ENCODE measurements at places on chromosomes 16 and 17. TPM values are rescaled to one million over a fixed set of nuclear protein-coding genes. Genes with fewer than 3 reads are reported as not detected.
A peak's percentile ranks its signal among the peaks of the same experiment; 100 is the strongest.

TBCD gene
- 79.1 TPM for total RNA-seq

- H3K27ac ChIP-seq = no peak overlapping the region
- H3K27me3 ChIP-seq = no peaks in the 10 kb centered on the region
- H3K36me3 ChIP-seq = no peaks in the 10 kb centered on the region
- DNase-seq = no peak
- no peaks in the 10 kb centered on the region for H3K4me1 ChIP-seq
These were observed 5.8 kb downstream of the PMFBP1 start for GRCh38 chr16:72166151-72166550.

DNA sequence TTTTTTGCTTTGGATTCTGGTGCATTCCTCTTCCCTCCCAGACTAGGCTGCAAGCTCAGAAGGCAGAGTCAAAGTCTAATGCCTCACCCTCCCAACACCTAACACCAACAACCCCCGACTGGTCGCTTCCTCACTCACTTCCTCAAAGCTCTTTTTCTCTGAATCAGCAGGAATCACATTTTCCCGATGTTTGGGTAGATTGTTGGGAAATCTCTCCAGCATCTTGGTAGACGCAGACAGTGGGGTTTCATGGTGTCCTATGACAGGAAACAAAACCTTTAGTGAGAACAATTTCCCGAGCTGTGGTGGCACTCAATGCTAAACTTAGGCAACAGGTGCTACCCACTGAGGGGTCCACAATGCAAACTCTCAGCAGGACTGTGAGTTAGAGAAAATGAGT is 39.9 kb upstream of the ICAM2 start:
- no peaks in the 10 kb centered on the region for H3K27me3 ChIP-seq
- H3K27ac ChIP-seq = peak overlapping the region; percentile 1
- H3K4me1 ChIP-seq = peaks cover 83% of the 10 kb centered on the region
- no peak for DNase-seq
- peaks cover 43% of the 10 kb centered on the region for H3K36me3 ChIP-seq

DNA sequence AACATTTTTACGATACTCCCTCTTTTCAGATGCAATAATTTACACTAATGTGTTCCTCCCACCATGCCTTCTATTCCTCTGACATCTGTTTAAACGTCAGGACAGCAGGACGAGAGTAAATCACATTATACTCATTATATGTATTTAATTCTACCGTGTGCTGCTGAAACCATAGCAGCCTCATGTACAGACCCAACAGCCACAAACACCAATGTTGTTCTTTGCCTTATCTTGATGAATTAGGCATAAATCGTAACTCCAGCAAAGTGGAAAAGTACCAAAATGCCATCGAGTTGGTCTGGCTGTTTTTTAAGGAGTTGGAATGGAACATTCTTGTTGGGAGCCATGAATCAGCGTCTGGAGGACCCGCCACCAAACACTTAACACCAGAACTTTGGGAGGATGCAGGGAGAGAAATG is 82.9 kb upstream of the FOXF1 start:
- H3K4me3 ChIP-seq = no peak overlapping the region
- no peaks in the 10 kb centered on the region for H3K27me3 ChIP-seq
- H3K36me3 ChIP-seq = no peaks in the 10 kb centered on the region
- no peak overlapping the region for H3K27ac ChIP-seq

MEOX1 gene
- 0.86 TPM for total RNA-seq

DNA sequence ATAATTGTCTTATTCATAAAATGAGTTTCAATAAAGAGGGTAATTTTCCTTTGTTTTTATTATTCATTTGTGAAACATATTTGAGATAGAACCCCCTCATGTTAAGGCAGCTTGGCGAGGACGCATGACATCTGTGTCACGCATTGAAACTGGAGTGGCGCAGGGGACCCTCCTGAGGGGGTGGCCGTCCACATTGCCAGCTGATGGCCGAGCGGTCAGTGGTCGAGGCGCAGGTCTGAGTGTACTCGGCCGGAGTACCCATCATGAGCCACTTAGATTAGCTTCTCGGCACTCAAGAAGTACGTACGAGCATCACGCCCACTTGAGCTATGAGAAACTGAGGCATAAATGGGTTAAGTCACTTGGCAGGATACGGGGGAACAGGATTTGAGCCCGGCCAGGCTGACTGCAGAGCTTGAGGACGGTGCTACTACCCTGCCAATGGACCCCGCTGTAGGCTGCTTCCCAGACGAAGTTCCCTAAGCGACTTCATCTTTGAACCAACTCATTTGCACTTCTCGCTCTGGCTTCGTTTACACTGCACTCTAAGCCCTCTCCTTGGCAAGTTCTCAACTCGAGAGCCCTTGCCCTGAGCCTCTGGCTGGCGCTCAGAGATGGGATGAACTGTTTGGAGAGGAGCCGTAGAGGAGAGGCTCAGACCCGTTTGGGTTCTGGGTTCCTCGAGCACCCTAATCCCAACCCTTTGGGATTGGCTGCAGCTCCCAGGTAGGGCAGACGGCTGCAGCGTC is 91.8 kb downstream of the SDK2 start:
- DNase-seq = no peak
- H3K27me3 ChIP-seq = no peaks in the 10 kb centered on the region
- H3K36me3 ChIP-seq = no peaks in the 10 kb centered on the region
- no peak overlapping the region for H3K4me3 ChIP-seq
- H3K4me1 ChIP-seq = no peaks in the 10 kb centered on the region

- no peaks in the 10 kb centered on the region for H3K4me1 ChIP-seq
- H3K27ac ChIP-seq = no peak overlapping the region
- no peak for DNase-seq
- H3K36me3 ChIP-seq = no peaks in the 10 kb centered on the region
These were observed 96.0 kb downstream of the TOX3 start for GRCh38 chr16:52450916-52451315.

- H3K27ac ChIP-seq = no peak overlapping the region
- no peak overlapping the region for H3K4me3 ChIP-seq
- no peaks in the 10 kb centered on the region for H3K4me1 ChIP-seq
- peaks cover 13% of the 10 kb centered on the region for H3K36me3 ChIP-seq
- no peak for DNase-seq
These were observed 5.7 kb downstream of the PRSS53 start for GRCh38 chr16:31083081-31083480.

DNA sequence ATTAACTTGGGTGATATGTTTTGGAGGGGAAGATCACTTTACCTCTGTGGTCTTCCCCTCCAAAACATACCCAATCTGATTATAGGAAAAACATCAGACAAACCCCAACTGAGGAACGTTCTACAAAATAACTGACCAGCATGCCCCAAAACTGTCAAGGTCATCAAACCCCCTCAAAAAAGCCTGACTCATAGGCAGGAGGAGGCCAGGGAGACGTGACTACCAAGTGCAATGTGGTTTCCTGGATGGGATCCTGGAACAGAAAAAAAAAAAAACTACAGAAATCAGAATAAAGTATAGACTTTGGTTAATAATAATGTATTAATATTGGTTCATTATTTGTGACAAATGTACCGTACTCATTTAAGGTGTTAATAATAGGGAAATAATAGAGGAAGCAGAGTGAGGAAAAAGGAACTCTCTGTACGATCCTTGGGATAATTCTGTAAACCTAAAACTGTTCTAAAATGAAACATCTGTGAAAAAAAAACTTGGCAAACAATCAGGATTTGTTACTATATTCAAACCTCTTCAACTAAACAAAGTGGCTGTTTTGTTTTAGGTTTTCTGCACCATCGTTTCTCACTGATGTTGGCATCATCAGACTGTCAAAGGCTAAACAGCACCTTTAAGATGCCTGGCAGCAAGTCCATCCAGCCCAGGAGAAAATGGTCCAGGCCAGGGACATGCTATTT is 266.7 kb upstream of the SDK2 start:
- no peak overlapping the region for H3K27ac ChIP-seq
- H3K4me1 ChIP-seq = no peaks in the 10 kb centered on the region
- H3K4me3 ChIP-seq = no peak overlapping the region
- H3K27me3 ChIP-seq = peaks cover 6% of the 10 kb centered on the region
- no peaks in the 10 kb centered on the region for H3K36me3 ChIP-seq

- H3K36me3 ChIP-seq = no peaks in the 10 kb centered on the region
- peak overlapping the region; percentile 53 for H3K27ac ChIP-seq
- peak; percentile 48 for DNase-seq
- H3K4me1 ChIP-seq = peaks cover 93% of the 10 kb centered on the region
- peak overlapping the region; percentile 79 for H3K4me3 ChIP-seq
These were observed 45.5 kb downstream of the CYTH1 start for GRCh38 chr17:78736526-78737079.

DNA sequence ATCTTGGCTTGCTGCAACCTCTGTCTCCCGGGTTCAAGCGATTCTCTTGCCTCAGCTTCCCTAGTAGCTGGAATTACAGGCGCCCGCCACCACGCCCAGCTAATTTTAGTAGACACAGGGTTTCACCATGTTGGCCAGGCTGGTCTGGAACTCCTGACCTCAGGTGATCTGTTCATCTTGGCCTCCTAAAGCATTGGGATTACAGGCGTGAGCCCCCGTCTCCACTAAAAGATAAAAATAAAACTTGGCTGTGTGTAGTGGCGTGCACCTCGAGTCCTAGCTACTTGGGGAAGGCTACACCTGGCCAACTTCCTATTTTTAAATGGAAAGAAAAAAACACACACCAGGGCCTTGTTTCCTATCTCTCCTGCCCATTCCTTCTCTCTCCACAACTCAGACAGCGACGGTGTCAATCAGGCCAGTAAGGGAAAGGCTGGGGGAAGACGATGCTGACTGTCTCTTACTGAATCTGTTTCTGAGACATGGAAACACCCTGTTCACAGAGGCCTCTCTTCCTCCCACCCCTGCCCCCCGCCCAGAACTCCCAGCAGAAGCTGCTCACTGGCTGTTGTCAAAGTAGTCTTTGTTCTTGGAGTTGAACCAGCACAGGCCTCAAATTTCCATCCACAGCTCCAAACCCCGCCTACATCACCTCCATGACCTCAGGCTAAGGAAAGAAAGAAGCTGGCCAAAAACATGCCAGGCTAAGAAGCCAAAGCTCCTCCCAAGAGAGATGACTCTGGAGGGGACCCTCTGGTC is 96.6 kb downstream of the NXN start:
- no peaks in the 10 kb centered on the region for H3K36me3 ChIP-seq
- no peaks in the 10 kb centered on the region for H3K27me3 ChIP-seq
- H3K4me3 ChIP-seq = no peak overlapping the region

DNA sequence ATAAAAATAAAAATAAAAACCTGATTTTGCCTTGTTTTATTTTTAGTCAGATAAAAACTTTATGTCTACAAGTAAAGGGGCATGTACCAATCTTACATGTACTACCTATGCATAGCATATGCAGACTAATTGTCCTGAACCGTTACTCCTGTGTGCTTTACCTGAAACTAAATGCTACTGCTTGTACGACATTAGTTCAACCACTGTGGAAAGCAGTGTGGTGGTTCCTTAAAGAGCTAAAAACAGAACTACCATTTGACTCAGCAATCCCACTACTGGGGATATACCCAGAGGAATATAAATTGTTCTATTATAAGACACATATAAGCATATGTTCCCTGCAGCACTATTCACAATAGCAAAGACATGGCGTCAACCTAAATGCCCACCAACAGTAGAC is 426.0 kb upstream of the PMFBP1 start:
- no peaks in the 10 kb centered on the region for H3K27me3 ChIP-seq
- H3K36me3 ChIP-seq = no peaks in the 10 kb centered on the region
- no peak for DNase-seq
- no peaks in the 10 kb centered on the region for H3K4me1 ChIP-seq

DNA sequence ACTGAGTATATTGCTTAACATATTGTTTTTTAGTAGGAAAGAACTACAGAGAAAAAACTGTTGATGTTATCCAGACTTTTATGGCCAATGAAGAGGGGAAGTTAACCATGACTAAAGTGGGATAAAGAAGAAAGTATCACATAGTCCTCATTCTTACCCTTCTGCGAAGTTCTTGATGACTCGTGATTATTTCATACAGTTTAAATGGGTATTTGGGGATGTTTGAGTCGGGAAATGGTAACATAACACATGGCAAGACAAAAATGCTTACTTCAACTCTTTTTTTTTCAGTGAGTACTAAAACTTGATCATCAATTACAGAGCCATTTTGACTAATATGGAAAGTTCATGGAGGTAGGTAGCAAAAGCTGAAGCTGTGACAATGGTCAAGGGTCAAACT is 4.9 kb downstream of the POLG2 start:
- H3K27me3 ChIP-seq = no peaks in the 10 kb centered on the region
- H3K36me3 ChIP-seq = peaks cover 16% of the 10 kb centered on the region
- H3K27ac ChIP-seq = no peak overlapping the region
- no peak overlapping the region for H3K4me3 ChIP-seq

- H3K27me3 ChIP-seq = no peaks in the 10 kb centered on the region
- no peak overlapping the region for H3K27ac ChIP-seq
- no peaks in the 10 kb centered on the region for H3K36me3 ChIP-seq
These were observed 95.1 kb downstream of the METRNL start for GRCh38 chr17:83174362-83175118.

- no peak overlapping the region for H3K27ac ChIP-seq
- no peaks in the 10 kb centered on the region for H3K27me3 ChIP-seq
- no peak for DNase-seq
- no peak overlapping the region for H3K4me3 ChIP-seq
- no peaks in the 10 kb centered on the region for H3K4me1 ChIP-seq
These were observed 377.8 kb downstream of the SOX9 start for GRCh38 chr17:72498364-72499210.

GRCh38 chr17:67390646-67391361 is 13.7 kb downstream of the PITPNC1 start:
- DNase-seq = peak; percentile 42
- H3K27ac ChIP-seq = peak overlapping the region; percentile 1
- H3K36me3 ChIP-seq = no peaks in the 10 kb centered on the region
- no peaks in the 10 kb centered on the region for H3K27me3 ChIP-seq
- peak overlapping the region; percentile 3 for H3K4me3 ChIP-seq

MT4 gene
- total RNA-seq = not detected

- no peaks in the 10 kb centered on the region for H3K27me3 ChIP-seq
- H3K4me1 ChIP-seq = no peaks in the 10 kb centered on the region
- no peak overlapping the region for H3K4me3 ChIP-seq
- no peak for DNase-seq
These were observed 549.1 kb downstream of the WWOX start for GRCh38 chr16:78648517-78648916.

PRR15L gene
- total RNA-seq = not detected

- H3K27ac ChIP-seq = peak overlapping the region; percentile 74
- peaks cover 5% of the 10 kb centered on the region for H3K36me3 ChIP-seq
- no peaks in the 10 kb centered on the region for H3K4me1 ChIP-seq
- H3K27me3 ChIP-seq = no peaks in the 10 kb centered on the region
- H3K4me3 ChIP-seq = no peak overlapping the region
- no peak for DNase-seq
These were observed 1.1 kb upstream of the ALOX12 start for GRCh38 chr17:6994666-6995256.

KAT8 gene
- total RNA-seq = 56.1 TPM

DNA sequence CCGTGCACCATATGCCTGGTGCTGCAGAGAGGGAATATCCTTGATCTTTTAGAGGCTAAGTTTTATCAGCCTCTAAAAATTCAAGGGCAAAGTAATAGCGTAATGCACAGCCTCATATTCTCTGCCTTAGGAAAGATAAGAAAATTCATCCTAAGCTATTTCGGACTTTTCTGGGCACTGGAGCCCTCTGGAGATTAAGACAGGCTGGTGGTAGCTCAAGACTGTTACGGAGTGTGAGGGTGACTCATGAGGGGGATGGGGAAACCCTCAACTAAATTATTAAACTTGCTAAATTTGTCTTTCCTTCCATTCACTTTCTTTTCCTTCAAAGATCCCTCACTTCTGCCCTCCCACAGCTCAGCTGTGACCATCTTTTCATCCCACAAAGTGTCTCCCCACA is 73.3 kb downstream of the RPH3AL start:
- H3K27ac ChIP-seq = no peak overlapping the region
- H3K4me1 ChIP-seq = no peaks in the 10 kb centered on the region
- no peak for DNase-seq
- H3K36me3 ChIP-seq = no peaks in the 10 kb centered on the region
- no peak overlapping the region for H3K4me3 ChIP-seq
- no peaks in the 10 kb centered on the region for H3K27me3 ChIP-seq
